ENCODE measurements at places on chromosomes 12 and 14. TPM values are rescaled to one million over a fixed set of nuclear protein-coding genes. Genes with fewer than 3 reads are reported as not detected.

DNA sequence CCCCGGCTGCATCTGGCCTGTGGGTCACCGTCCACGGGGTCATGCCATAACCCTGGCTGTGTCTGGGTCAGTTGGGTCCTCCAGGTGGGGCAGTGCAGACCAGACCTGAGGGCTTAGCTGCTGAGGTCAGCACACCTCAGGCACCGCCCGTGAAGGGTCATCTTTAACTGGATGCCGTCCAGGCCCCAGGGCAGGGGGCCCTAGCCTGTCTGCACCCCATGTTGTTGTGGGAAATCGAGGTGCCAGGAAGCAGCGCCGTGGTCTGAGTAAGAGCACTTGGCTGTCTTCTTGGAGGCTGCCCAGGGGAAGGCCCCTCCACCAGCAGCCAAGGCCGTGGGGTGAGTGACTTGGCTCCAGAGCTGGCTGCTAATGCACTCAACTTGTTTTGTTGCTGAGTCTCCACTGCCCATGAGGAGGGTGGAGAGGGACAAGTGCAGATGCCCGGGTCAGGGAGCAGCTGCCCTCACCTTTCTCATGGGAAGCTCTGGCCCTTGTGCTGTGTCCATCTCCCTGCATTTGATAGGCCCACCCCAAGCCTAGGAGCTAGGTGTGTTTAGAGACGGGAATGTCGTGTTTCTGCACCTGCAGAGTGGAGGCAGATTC is 317.2 kb downstream of the TMEM121 start:
- no peaks in the 10 kb centered on the region for H3K4me1 ChIP-seq
- H3K36me3 ChIP-seq = no peaks in the 10 kb centered on the region
- no peak overlapping the region for H3K4me3 ChIP-seq
- peak overlapping the region; percentile 30 for H3K27ac ChIP-seq
- no peaks in the 10 kb centered on the region for H3K27me3 ChIP-seq

- H3K27ac ChIP-seq = peak overlapping the region; percentile 100
- H3K27me3 ChIP-seq = no peaks in the 10 kb centered on the region
These were observed 1.6 kb downstream of the ZFC3H1 start for GRCh38 chr12:71661977-71662530.

DNA sequence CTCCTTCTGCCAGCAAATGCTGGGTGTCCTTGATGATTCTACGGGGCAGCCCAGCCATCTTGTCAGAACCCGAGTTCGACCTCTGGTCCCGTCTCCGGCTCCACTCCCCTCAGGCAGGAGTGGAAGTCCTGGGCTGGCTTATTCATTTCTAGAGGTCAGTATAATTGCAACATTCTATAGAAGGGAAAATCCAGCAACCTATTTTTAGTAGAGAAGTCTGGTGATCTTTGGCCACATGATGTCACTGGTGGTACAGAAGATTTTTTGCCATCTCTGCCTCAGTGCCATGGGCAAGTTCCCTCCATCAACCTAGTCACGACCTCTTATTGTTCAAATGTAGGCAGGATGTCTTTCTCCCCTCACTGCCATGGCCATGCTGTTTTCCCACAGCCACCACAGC is 22.4 kb downstream of the OR10G2 start:
- DNase-seq = no peak
- H3K4me1 ChIP-seq = no peaks in the 10 kb centered on the region
- no peak overlapping the region for H3K27ac ChIP-seq
- no peak overlapping the region for H3K4me3 ChIP-seq
- peaks cover 22% of the 10 kb centered on the region for H3K27me3 ChIP-seq
- no peaks in the 10 kb centered on the region for H3K36me3 ChIP-seq

GRCh38 chr12:2225696-2226095 is 172.9 kb downstream of the CACNA1C start:
- H3K4me1 ChIP-seq = no peaks in the 10 kb centered on the region
- H3K27me3 ChIP-seq = peaks cover 12% of the 10 kb centered on the region
- no peaks in the 10 kb centered on the region for H3K36me3 ChIP-seq
- H3K4me3 ChIP-seq = no peak overlapping the region

GRCh38 chr14:90290337-90291011 is 34.1 kb downstream of the PSMC1 start:
- H3K4me3 ChIP-seq = no peak overlapping the region
- no peak overlapping the region for H3K27ac ChIP-seq
- no peak for DNase-seq
- H3K36me3 ChIP-seq = peaks cover 11% of the 10 kb centered on the region
- no peaks in the 10 kb centered on the region for H3K27me3 ChIP-seq

DNA sequence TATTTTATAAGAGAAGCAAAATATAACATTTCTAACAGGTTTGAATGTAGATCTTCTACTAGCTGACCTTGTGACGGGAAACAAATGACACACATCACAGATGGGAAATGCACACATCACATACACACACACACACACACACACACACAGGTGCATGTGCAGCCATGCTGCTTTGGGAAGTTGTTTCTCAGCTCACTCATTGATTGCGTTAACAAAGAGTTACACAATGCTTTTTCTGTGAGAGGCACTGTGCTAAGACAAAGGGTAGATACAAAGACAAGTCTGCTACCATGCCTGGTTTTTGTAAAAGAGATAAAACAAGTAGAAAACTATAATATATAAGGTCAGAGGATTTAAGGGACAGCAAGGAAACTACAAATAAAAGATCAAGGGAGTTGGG is 1.3 kb upstream of the NR1H4 start:
- no peaks in the 10 kb centered on the region for H3K36me3 ChIP-seq
- DNase-seq = no peak
- no peak overlapping the region for H3K4me3 ChIP-seq

DNA sequence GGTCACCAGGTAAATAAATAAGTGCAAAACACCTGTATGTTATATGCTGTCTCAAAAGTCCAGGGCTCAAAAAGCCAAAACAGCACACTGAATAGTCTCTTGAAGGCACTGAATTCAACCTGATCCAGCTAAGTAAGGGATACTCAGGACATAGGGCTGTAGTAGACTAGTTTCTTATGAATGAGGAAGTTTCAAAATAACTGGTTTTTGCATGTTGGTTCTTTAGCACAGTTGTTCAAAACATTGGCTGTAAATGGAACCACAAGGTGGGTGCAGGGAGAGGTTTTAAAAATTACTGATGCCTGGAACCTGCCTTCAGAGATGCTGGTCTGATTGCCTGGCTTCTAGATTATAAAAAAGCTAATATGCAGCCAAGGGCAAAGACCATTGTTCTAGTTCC is 34.1 kb downstream of the NDUFA12 start:
- no peaks in the 10 kb centered on the region for H3K27me3 ChIP-seq
- no peak overlapping the region for H3K4me3 ChIP-seq
- no peak overlapping the region for H3K27ac ChIP-seq
- no peak for DNase-seq
- H3K4me1 ChIP-seq = no peaks in the 10 kb centered on the region

- H3K27ac ChIP-seq = no peak overlapping the region
- H3K4me1 ChIP-seq = peaks cover 2% of the 10 kb centered on the region
- no peak overlapping the region for H3K4me3 ChIP-seq
These were observed 62.8 kb downstream of the HECTD4 start for GRCh38 chr12:112319395-112319794.

The ZNF705A gene
- total RNA-seq = not detected

GRCh38 chr14:30673071-30673470 is 51.0 kb downstream of the SCFD1 start:
- no peak overlapping the region for H3K4me3 ChIP-seq
- DNase-seq = no peak
- no peak overlapping the region for H3K27ac ChIP-seq
- peaks cover 4% of the 10 kb centered on the region for H3K4me1 ChIP-seq
- H3K27me3 ChIP-seq = no peaks in the 10 kb centered on the region
- peaks cover 24% of the 10 kb centered on the region for H3K36me3 ChIP-seq

The GMFB gene
- total RNA-seq = 31.3 TPM

GRCh38 chr14:92658684-92659083 is 89.7 kb downstream of the LGMN start:
- H3K4me1 ChIP-seq = peaks cover 58% of the 10 kb centered on the region
- DNase-seq = no peak
- H3K4me3 ChIP-seq = peak overlapping the region; percentile 11
- peaks cover 73% of the 10 kb centered on the region for H3K36me3 ChIP-seq
- H3K27me3 ChIP-seq = no peaks in the 10 kb centered on the region

The SYT1 gene
- total RNA-seq = not detected

- DNase-seq = no peak
- H3K27ac ChIP-seq = no peak overlapping the region
- no peaks in the 10 kb centered on the region for H3K4me1 ChIP-seq
- peaks cover 2% of the 10 kb centered on the region for H3K27me3 ChIP-seq
- no peaks in the 10 kb centered on the region for H3K36me3 ChIP-seq
These were observed 4.2 kb upstream of the NGDN start for GRCh38 chr14:23465261-23465660.

GRCh38 chr14:104972301-104973134 is 5.7 kb downstream of the AHNAK2 start:
- peaks cover 25% of the 10 kb centered on the region for H3K27me3 ChIP-seq
- DNase-seq = no peak
- no peak overlapping the region for H3K4me3 ChIP-seq
- no peaks in the 10 kb centered on the region for H3K36me3 ChIP-seq
- H3K27ac ChIP-seq = no peak overlapping the region
